ENCODE measurements at places on chromosomes 3 and 15. TPM values are rescaled to one million over a fixed set of nuclear protein-coding genes. Genes with fewer than 3 reads are reported as not detected.

GRCh38 chr3:134336587-134336986 lies 37.7 kb downstream of the AMOTL2 start:
- DNase-seq: no peak

DNA sequence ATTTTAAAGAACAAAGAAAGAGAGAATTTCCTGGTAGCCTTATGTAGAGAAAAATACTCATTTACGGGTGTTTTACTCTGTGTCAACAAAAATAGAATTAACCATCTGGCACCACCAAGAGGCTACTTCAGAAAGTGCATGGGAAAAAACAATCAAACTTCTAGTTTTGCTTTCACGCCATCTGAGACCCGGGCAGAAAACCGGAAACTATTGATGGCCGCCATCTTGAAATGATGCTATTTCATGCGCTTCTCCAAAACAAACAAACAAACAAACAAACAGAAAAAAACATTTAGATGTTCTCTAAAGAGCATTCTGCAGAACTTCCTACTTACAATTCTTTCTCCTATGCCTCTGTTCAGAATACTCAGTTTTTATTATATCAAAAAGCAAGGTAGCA lies 49.4 kb upstream of the SYNPR start:
- peak; percentile 32 for DNase-seq

DNA sequence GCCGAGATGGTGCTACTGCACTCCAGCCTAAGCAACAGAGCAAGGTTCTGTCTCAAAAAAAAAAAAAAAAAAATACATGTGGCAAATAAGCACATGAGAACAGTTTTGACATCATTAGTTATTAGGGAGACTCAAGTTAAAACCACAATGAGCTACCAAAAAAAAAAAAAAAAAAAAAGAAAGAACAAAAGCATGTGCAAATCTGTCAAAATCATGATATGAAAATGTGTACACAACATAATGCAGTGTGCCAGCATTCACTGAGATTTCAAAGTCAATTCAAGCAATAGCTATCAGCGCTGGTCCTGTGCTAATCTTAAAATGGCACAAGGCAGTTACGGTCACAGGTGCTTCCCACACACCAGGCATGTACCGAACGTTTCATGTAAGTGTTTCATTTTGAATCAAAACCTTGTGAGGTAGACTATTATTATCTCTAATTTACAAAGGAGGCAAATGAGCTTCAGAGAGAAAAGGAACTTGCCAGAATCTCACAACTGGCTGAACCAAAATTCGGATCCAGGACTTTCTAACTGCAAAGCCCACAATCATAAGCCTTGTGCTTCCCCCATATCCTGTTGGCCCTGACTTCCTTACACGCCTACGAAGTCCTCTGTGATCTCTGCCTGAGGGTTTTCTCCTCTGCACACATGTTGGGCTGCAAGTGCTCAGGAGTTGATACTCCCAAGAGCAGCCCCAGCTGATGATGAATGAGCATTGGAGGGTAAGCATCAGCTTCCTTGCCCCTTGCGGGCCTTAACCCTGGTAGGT lies 200.1 kb upstream of the PROK2 start:
- DNase-seq: no peak

DNA sequence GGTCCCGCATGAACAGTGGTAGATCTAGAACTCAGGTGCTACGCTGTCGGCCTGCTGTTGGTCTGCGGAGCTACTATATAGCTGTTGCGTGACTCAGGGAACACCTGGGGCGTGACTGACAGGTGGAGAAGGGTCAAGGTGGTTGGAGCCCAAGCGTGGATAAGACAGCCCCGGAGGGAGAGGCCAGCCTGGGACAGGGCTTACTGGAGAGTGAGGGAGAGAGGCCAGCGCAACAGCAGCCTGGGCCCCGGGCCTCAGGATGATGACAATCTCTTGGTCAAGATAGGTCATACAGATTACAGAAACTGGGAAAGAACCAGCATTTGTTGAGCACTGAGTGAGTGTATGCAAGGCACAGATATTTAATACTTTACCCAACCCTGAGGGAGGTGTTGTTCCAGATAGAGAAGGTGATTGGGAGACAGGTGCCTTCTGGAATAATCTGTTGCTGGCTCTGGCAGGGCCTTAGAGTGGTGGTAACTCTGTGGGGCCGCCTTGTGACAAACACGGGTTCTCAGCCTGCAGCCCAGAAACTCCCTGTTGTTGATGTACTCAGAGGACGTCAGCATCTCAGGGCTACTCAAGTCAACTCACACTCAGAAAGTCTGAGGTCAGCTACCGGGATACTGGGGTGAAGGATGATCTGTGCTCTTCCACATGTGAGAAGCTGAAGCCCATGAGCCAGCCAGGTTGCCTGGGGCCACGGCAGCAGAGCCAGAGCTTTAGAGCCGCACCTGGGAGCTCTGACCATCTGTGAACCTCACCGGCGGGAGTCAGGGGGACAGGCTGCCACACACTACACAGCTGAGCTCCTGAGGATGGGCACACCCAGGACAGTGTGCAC lies 265.4 kb upstream of the HES1 start:
- no peak for DNase-seq

DNA sequence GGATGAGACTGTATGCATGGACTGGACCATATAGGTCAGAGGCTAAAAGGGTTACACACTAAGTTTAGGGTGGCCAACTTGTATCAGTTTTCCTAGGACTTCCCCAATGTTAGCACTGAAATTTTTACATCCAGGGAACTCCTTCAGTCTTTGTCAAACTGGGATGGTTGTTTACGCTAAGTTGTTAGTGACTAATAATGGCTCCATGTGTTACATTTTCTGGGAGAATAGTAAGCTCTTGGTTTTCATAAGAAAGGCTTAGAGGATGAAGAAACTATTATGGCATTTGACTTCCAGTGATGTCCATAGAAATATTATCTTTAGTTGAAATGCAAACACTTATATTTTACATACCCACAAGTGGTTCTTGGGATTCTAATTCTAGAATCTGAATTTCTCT lies 57.9 kb upstream of the ST3GAL6 start:
- DNase-seq: no peak

GRCh38 chr3:50512131-50512530 lies 8.7 kb upstream of the CACNA2D2 start:
- DNase-seq: no peak

GRCh38 chr3:34583451-34583850 lies 785.0 kb downstream of the PDCD6IP start:
- DNase-seq: no peak

DNA sequence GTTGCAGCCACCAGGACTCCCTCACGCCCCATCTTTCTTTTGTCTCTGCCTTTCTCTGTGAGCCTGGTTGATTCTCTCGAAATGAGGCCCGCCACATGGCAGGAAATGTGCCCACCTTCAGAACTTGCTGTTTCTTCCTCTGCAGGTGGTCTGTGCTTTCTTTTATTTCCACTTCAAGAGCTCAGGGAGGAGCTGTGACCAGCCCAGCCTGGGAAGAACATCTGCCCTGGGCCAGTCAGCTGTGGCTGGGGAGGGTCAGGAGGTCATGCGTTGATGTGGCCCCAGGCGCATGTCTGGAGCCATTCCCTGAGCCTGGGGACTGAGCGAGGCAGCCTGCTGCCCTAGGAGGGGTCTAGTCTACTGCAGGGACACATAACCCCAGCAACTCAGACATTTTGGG lies 8.0 kb downstream of the FBLN2 start:
- DNase-seq: no peak

DNA sequence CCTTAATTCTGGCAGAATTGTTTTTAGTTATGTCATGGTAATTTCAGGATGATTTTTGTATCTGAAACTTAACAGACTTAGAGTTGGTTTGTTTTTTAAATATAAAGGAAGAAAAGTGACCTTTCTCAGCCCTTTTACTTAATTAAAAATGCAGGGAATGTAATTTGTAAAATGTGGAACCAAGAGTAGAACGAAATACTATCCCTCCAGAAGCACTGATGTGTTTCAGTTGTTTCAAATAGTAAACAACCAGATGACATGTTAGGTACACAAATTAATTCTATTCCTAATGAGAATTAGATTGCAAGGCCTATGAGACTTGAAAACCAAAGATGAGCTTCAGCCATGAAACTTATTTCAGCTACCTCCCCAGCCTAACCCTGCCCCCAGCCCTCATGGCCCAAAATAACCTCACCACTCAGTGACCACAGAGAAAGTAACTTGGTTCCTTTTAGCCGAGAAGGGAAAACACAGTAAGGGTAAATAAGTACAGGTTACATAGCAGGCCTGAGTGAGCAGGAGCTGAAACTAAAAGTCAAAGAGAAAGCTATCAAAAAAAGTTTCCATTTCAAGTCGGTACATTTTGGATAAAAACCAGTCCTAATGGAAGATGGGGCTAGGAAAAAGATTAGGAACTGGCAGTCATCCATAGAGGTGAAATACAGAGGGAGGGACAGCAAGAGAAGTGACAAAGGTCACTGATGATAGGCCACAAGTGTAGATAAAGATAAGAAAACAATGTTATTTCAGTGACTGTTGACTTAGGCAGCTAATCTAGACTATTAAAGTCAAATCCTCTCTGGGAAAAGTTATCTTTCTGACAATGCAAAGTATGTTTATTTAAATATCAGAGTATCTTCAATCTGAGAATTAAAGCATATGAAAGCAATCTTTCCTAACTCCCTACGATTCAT lies 23.2 kb downstream of the SENP8 start:
- no peak for DNase-seq

- DNase-seq: no peak
Measured at GRCh38 chr15:50075319-50075718, 43.7 kb downstream of the ATP8B4 start.

GRCh38 chr3:30640851-30641250 lies 34.5 kb downstream of the TGFBR2 start:
- no peak for DNase-seq

DNA sequence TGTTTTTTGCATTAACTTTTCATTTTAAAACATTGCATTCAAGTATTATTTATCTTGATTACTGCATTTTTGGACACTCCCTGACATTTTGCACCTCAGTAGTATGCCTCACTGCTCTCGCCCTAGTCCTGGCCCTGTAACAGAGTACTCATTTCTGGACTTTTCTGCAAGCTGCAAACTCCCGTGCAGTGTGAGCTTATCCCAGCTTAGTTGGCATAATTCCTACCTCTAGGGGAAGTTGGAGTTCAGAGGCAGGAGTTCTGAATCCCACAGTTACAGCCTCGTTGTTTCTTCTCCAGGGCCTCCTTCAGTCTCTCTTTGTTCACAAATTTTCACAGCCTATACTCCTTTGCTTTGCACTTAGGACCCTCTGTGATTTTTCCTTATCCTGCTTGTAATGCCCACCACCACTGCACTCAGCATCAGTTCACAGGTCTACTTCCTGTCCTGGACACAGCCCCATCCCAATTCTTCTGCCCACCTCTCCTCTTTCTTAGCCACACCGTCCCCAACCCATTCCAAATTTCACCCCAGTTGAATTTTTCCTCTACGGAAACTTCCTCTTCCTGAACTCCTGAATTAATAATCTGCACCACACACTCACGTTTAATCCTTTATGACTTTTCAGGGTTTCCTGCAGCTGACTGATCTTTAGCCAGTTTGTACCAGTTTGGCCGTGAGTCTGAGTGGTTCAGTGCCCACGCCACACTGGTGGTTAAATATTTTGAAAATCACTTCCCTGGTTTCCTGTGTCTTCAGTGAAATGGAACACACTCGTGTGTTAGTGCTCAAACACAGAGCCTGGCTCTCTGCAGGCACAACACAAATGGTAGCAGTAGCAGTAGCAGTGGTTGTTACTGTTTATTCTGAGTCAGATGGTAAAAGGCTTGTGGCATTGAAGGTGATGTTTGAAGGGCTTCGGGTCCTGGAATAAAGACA lies 6.3 kb upstream of the CTSH start:
- DNase-seq: no peak

GRCh38 chr3:135565546-135565945 lies 400.0 kb upstream of the PPP2R3A start:
- DNase-seq: no peak

DNA sequence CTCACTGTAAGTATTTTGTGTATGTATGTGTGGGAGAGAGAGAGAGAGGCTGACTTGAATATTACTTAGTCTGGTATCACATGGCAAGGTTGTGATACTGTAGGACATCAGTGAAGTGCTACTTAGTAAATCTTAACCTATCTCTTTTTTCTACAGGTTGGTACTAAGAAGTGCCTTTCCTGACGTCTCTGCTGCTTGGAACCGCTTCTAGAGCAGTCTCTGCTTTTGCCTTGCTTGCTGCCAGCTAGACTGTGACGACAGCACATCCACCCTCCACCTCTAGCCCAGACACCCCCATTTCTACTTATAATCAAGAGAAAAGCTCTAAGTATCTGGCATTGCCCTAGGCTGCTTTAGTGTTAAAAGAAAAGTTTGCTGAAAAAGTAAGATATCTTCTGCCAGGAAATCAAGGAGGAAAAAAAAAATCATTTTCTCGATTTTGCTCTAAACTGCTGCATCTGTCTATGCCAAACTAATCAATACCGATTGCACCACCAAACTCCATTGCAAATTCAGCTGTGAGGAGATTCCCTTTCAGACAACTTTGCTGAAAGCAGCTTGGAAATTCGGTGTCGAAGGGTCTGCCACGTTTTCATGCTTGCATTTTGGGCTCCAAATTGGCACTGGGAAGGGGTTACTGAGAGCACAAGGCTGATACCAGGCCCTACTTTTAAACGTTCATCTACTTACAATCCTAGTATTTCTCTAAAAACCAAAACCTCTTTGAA lies 30.7 kb downstream of the MBNL1 start:
- DNase-seq: no peak

DNA sequence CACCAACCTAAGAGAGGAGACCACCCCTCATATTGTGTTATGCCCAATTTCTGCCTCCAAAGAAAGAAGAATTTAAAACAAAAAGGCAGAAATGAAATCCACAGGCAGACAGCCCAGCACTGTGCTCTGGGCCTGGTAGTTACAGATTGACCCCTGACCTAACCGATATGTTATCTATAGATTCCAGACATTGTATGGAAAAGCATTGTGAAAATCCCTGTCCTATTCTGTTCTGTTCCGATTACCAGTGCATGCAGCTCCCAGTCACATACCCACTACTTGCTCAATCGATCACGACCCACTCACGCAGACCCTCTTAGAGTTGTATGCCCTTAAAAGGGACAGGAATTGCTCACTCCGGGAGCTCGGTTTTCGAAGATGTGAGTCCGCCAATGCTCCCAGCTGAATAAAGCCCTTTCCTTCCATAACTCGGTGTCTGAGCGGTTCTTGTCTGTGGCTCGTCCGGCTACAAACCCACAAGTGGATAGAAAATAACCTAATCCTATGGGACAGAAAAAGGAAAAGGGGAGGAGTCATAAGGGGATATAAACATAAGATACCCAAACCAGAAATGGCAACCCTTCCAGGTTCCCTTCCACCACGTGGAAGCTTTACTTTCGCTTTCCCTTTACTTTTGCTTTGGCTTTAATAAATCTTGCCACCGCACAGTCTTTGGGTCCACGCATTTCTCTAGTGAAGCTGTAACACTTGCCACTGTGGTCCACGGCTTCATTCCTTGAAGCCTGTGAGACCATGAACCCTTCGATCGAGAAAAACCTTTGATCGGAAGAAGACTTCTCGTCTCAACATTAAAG lies 1.7 kb upstream of the CFAP91 start:
- DNase-seq: no peak

Gene NME9
- total RNA-seq: not detected

Gene UNC13C
- total RNA-seq: not detected

Gene PEX5L
- total RNA-seq: not detected

Gene LRRN1
- not detected for total RNA-seq

Gene PAQR5
- 8.8 TPM for total RNA-seq
